ENCODE measurements at places on chromosomes 3 and 15.
A peak's percentile ranks its signal among the peaks of the same experiment; 100 is the strongest.

DNA sequence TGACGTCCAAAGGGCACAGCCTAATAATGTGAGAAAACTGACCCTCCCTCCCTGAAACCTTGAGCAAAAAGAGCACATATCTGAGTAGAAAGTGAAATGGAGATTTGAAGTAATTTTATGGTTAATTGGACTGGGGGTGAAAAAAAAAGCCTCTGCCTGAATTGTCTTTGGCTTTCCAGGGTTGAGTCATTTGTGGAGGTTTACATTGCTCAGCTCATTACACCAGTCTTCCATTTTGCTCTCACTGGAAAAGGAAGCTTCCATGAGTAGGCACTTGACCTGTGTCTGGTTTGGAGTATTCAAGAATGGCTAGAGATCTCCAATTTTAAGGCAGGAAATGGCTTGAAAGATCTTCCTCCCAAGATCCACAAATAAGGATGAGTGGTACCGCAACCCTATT is 273.9 kb downstream of the PDCD6IP start:
- DNase-seq: no peak

DNA sequence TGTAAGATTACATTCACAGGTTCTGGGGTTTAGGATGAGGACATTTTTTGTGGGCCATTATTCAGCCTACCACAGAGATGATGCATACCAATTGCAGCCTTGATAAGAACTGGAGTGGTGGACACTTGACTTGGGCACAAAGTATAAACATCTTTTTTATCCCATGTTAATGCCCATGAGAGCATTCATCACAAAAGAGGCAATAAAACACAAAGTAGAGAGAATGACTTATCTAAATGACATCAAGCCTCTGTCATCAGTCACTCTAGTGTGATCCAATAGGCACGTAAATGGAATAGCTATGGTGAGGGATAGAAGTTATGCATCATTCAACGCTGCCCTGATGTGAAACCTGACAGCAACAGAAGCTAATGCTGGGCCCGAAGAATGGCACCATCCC is 25.8 kb downstream of the VEPH1 start:
- DNase-seq: no peak

GRCh38 chr3:150370122-150370602 is 37.9 kb upstream of the TSC22D2 start:
- peak; percentile 99 for DNase-seq

GRCh38 chr15:44347495-44347894 is 59.0 kb downstream of the GOLM2 start:
- no peak for DNase-seq

- DNase-seq: no peak
Measured at GRCh38 chr3:1092061-1092460, 763 bp upstream of the CNTN6 start.

- DNase-seq: no peak
Measured at GRCh38 chr3:194585880-194586281, 47.3 kb downstream of the TMEM44 start.

DNA sequence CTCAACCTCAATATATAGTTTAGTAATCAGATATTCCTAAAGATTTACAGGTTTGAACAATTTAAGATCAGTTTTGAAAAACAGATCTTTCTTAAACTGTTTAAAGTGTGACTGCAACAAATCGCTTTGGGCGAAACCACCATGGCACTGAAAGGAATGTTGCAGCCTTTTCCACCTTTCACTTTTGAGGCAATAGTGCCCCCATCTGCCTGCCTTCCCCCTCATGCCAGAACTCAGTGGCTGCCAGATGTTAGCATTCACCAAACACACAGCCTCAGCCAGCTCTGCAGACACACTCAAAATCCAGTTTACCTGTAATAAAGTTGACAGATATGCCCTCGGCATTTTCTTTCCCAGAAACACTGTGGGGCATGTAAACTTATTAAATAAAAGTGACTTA is 3.3 kb downstream of the LYSMD4 start:
- peak; percentile 36 for DNase-seq

- no peak for DNase-seq
Measured at GRCh38 chr15:44319385-44319784, 30.9 kb downstream of the GOLM2 start.

DNA sequence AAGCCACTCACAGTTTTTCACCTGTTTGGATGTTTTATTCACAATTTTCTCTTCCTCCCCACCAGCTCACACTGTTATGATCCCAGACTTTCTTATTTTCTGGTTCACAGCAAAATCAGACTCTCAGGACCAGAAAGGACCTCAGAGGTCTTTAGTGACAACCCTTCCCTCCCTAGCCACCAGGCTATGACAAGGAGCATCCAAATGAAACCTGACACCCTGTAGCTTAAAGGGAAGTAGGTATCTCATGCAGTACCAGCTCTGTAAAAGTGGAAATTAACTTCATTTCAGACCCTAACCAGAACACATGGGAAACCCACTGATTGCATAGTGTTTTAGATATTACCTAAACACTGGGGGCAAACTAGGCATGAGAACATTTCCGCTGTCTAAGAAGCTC is 45.3 kb downstream of the ATP13A5 start:
- DNase-seq: no peak

All from fibroblast of skin of abdomen (primary cell).